Activated T-helper 1 cell treated with Interleukin-2 at 50 U/mL for 16 hours (primary cell): ENCODE measurements at places on chromosomes 11 and 22.

DNA sequence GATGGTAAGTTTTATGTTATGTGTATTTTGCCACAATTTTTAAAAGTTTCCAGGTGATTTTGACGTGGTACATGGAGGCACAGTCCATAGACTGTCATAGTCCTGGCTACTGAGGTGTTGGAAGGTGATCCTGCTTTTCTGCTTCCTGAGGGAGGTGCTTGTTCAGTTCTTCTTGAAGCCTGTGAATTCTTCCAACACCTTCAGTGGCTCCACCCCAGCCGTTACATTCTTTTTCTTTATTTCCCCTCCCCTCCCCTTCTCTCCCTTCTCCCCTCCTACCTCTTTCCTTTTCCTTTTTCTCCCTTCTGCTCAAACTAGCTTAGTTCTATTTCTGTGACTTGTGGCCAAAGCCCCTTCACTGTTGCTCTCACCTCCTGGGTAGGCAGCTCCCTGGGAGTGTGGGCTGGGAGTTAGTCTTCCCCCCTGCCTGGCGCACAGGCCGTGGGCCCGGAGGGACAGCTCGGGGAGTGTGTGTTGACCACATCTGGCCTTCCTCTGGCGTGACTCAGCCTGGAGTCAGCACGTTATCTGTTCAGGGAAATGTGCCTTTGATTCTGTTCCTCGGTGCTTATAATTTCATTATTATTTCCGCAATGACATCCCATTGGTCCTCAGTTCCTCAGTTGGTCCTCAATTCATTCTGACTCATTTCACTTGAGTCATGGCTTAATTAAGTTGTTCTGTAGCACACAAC, 566.2 kb downstream of the TBC1D22A start:
- no peak for DNase-seq

GRCh38 chr11:65479184-65480145, 19.4 kb upstream of the MALAT1 start:
- no peak for DNase-seq

DNA sequence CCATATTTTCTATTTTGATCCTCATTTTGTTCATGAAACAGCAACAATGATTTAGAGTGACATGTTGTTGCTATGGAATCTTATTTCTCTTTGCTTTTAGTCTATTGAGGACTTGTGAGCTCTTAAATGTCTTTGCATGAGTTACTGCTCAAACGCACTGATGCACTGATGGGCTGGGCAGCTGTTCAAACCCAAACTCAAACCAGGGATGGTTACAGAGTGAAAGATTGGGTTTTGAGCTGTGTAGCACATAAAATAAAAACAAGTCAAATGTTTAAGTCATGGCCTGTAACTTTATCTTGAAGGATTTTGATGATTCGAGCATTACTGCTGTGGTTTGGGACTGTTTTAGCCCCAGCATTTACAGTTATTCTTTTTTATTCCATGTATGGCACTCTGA, 20.1 kb upstream of the NCAM1 start:
- DNase-seq = no peak

DNA sequence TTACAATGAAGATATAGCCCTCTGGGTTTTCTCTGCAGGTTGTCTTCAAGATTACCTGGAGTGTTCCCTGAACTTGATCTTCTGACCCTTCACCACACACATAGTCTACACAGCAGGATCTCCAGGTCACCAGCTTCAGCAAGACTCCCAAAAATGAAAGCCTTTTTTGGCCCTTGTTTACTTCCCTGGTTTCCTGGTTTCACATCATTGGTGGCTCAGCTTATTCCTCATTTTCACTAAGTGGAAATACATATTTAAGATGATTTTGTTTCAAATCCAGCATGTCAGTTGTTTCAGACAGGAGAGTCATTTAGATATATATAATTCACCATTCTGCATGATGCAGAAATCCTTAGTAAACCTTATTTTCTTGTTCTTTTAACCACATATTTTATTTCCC, 41.6 kb upstream of the MPEG1 start:
- DNase-seq = no peak

DNA sequence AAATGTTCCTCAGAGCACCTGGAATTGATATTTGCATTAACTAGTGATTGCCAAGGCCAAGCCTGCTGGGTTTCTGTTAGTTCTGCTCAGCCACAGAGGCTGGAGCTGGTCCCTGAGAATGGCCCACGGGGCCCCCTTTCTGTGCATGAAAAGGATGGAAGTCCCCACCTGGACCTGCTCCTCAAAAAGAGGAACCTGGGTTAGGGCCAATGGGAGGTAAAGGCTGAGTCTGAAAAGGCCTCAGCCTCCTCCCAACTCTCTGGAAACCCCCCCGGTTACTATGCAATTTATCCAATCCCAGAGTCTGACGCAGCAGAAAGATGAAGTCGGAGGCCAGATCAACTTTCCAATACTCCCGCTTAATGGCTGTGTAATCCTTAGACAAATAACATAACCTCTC, 6.8 kb upstream of the CREB3L1 start:
- no peak for DNase-seq

DNA sequence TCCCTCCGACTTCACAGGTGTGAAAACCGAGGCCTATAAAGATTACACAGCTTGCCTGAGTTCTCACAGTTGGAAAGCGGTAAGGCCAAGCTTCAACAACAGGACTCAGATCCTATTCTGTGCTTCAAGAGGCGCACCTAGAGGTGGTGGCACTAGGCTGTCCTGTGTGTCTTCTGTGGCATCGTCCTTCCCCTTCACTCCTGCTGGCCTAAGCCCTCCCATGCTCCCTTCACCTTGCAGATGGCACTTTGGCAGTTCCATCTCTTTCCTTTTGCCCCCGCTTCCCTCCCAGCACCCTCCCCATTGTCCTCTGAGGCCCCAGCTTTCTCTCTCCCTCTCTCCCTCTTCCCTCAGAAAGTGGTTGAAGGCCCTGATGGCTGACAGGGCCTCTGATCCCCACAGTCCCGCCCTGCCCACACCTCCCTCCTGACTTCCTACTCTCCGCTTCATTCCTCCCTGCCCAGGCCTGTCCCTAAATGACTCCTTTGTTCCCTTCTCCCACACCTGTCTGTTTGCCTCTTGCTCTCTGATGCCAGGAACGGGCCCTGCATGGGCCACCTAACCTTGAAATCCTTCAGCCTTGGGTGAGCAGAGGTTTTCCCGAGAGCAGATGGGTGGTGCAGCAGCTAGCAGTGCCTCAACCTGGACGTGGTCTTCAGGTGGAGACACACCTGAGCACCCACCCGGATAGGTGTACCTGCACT, 5.8 kb downstream of the TRIM29 start:
- no peak for DNase-seq

GRCh38 chr11:27451244-27451965, 21.2 kb downstream of the LGR4 start:
- DNase-seq = no peak
